Kidney (tissue), 22 donors: ENCODE measurements at places on chromosomes 1 and 21. TPM values are rescaled to one million over a fixed set of nuclear protein-coding genes. Genes with fewer than 3 reads are reported as not detected.

Gene CYP2J2
- 1.0 TPM for total RNA-seq

Gene SERINC2
- 126 TPM for total RNA-seq

Gene LCE1A
- total RNA-seq: not detected

Gene RGS7
- not detected for total RNA-seq

Gene CD1D
- 3.2 TPM for total RNA-seq

Gene PDPN
- 4.6 TPM for total RNA-seq

Gene FCRL2
- total RNA-seq: 2.5 TPM

Gene CBR3
- total RNA-seq: 2.6 TPM

Gene MPL
- 0.25 TPM for total RNA-seq

Gene SPRR2A
- 0.60 TPM for total RNA-seq

Gene OR2M3
- not detected for total RNA-seq

Gene PFDN2
- 46.7 TPM for total RNA-seq

GRCh38 chr21:42542196-42542595 lies 28.5 kb downstream of the SLC37A1 start:
- DNase-seq: no peak

- DNase-seq: no peak
These were observed 34.2 kb upstream of the GNPAT start for GRCh38 chr1:231206856-231207255.

GRCh38 chr1:147246044-147246690 lies 3.7 kb downstream of the CHD1L start:
- no peak for DNase-seq

DNA sequence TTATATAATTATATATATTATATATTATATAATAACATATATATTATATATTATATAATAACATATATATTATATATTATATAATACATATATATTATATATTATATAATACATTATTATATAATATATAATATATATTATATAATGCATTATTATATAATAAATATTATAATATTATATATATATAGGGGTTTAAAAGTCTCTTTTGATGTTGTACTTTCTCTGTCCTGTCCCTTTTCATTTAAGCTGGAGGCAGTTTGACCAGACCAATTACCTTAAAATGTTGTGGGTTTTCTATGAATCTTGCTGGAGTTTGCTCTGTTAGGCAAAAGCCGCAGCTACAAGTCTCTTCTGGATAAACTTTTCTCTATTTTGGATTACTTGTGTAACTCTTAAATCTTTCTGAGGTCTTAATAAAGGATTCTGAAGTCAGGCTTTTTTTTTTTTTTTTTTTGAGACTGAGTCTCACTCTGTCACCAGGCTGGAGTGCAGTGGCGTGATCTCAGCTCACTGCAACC lies 22.2 kb upstream of the KIF1B start:
- no peak for DNase-seq

DNA sequence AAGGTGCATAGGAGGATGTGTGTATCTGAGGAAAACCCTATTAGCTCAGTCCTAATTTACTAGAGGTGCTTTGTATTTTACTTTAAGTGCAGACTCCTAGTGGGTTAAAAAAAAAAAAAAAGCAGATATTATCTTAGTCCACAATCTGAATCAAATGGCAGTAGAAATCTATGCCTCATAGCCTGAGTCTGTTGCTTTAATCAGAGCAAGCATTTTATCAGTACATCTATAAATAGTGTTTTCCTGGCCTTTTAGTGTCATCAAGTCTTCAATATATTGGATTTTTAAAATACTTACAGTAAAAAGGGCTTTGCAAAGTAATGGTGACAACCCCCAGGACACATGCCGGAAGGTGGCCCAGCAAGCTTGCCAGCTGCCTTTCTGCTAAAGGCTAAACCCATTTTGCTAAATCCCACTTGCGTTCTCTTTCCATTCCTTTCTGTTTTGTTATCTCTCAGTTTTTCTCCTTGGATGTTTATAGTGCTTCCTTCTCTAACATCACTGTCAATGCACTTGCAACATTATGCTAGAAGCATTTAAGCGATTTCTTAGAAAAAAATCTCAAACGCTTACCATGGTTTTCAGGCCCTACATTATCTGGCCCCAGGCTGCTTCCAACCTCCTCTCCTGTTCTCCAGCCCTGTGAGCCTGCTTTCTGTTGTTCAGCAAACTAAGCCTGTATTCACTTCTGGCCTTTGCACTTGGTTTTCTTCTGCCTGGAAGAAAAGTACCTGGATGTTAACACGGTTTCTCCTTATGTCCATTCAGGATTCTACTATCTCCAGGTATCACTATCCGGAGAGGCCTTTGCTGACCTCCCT lies 206.3 kb downstream of the PDE4B start:
- DNase-seq: no peak

GRCh38 chr1:36729289-36729688 lies 246.6 kb upstream of the CSF3R start:
- DNase-seq: no peak

- no peak for DNase-seq
These were observed 49.5 kb downstream of the ATP5PO start for GRCh38 chr21:33865996-33866575.

GRCh38 chr1:197101978-197102377 lies 34.9 kb upstream of the F13B start:
- no peak for DNase-seq

- DNase-seq: peak; percentile 88
These were observed 275.9 kb upstream of the C1orf105 start for GRCh38 chr1:172144445-172145061.

DNA sequence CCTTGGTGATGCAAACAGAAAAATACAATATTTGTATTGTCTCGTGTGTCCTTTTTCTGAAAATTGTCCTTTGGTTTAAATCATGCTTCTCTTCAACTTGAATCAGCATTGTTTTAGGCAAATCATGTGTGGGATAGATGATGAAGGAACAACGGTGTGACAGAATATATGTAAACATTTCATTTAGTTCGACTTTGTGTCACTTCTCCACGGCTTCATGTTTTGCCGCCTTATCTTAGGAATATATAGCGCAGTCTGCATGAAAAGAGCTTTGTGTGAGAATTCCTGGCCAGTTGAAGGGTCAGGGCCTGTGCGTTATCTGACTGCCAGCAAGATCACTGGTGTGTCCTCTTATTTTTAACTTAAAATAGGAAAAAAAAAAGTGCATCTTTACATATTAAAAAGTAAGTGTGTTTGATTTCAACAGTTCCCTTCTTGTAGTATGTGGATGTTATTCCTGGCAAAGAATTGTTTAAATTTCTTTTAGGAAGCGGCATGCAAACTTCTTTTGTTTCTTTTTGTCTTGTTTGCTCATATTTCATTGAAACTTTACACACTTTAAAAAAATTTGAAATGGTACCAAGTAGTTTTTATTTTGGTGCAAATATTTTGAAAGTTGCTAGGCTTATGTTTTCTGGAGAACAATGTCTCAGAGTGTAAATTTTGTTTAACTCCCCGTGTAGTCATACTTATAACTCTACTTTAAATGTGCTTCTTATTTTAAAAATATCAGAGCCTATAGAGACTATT lies 465.2 kb downstream of the USP25 start:
- peak; percentile 50 for DNase-seq

GRCh38 chr21:26138615-26139257 lies 31.8 kb downstream of the APP start:
- DNase-seq: no peak

DNA sequence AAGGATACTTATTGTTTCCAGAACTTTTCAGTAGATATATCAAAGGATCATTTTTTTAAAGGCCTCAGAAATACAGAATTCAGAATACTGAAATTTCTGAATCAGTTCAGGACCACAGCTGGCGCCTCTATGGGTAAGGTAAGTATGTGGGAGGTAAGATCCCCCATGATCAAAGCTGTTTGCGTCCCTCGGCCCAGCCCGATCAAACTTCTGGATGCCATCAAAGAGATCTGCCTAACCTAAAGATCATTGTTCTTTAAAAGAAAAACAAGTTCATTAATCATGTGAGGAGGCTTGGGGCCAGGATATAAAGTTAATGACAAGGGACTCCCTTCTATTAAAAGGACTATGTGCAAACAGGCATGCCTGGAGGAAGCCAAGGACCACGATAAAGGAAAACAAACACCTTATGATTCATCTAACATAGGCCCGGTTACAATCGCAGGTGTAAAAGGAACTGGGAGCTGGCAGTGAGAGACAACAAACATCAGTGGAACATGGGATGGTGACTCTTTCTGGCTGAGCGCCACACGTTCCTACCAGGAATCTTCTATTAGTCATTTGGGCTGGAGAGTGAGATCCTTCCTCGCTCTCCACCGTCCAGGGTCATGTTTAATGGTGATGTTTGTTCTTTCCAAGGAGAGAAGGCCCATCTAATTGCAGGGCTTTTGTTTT lies 2.8 kb upstream of the BACE2 start:
- peak; percentile 31 for DNase-seq

- DNase-seq: no peak
These were observed 1.2 kb upstream of the TMPRSS3 start for GRCh38 chr21:42396799-42397745.

- no peak for DNase-seq
These were observed 19.9 kb downstream of the RNF223 start for GRCh38 chr1:1054099-1054700.

DNA sequence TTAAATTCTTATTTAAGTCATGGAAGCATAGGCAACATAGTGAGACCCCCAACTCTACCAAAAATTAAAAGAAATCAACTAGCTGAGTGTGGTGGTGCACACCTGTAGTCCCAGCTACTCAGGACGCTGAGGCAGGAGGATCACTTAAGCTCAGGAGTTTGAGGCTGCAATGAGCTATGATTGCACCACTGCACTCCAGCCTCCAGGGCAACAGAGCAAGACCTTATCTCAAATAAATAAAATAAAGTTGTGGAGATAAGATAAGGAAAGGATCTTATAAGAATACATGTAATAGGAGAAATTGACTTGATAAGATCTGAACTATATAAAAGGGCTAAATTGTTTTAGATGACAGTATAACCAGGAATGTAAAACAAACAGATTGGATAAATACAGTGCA lies 2.3 kb upstream of the BATF3 start:
- no peak for DNase-seq

GRCh38 chr1:29283804-29284195 lies 47.5 kb downstream of the PTPRU start:
- no peak for DNase-seq

- DNase-seq: no peak
These were observed 1.7 kb upstream of the EPS15 start for GRCh38 chr1:51520700-51521248.

DNA sequence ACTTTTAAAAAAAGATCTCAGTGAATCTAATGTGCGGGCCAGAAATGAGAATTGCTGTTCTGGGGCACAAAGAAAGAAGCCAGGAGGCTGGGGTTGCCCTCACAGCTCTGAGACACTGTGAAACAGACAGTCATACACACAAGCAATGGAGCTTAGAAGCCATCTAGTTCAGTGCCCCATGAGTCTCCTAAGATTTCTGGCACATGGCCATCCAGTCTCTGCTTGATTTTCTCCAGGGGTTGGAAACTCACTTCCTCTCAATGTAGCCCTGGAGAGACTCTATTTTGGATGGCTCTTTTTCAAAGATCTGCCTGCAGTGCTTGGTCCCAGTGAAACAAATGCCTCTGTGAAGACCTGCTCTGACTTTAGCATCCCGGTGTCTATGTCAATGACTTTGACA lies 38.6 kb downstream of the KCNN3 start:
- DNase-seq: no peak

GRCh38 chr1:197285526-197286205 lies 17.6 kb downstream of the CRB1 start:
- no peak for DNase-seq

DNA sequence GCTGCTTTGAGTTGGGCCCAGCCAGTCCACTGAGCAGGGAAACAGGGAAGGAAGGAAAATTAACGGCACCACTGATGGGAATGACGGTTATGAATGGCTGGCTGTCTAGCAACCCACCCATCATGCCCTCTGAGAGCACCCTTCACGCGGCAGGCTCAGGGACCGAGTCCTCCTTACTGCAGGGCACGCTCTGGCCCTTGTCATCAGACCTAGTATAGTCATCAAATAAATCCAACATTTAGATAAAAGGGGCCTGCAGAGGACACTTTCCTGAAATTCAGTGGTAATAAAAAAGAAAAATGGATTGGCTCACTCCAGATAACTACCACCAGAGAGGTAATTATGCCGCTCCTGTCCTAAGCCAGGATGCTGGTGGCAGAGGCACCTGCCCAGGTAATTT lies 509.4 kb downstream of the MATN1 start:
- no peak for DNase-seq

DNA sequence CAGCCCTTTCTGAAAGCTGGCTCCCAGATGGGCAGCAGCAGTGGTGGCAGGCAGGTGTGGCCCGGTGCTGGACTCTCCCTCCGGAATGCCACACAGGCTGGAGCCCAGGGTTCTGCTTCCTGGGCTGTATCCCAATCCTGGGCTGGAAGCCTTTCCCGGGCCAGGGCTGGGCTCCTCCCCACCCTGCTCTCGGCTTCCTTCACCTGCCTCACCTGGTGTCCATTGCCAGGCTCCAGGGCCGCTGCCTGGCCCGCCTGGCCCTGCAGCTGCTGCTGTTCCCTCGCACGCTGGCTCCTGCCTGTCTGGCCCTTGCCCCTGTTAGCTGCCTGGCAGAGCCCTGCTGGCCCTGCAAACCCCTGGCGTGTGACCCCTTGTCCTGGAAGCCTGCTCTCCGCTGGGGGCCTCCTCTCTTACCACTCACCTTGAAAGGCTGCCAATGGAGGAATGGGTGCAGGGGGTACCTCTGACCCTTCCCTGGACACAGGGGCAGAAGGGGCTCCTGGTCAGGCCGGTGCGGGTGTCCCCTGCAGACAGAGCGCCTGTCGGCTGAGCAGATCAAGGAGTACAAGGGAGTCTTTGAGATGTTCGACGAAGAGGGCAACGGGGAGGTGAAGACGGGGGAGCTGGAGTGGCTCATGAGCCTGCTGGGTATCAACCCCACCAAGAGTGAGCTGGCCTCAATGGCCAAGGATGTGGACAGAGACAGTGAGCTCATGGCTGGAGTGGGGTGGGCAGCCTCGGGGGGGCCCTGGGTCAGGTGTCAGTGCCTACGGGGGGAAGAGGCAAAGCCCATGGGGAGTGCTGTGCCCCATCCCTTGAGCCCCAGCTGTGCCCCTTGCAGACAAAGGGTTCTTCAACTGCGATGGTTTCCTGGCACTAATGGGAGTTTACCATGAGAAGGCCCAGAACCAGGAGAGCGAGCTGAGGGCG lies 1.1 kb downstream of the CALML6 start:
- DNase-seq: no peak

GRCh38 chr1:46423574-46424240 lies 29.6 kb downstream of the FAAH start:
- DNase-seq: no peak

DNA sequence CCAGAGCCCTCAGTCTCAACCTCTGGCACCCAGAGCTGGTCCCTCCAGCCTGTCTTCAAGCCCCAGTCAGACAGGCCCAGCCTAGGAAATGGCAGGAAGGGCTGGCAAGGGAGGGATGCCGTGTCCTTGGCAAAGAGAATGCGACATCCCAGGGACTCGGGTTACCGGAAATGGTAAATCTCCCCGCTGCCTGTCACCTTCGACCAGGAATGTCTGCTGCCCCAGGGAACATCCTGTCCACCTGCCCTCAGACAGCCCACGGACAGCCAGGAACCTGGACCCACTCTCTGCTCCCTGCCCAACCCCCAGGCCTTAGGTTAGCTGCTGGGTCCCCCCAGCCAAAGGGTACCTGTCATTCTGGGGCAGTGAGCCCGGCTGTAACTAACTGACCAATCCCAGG lies 23.9 kb downstream of the HSPG2 start:
- DNase-seq: peak; percentile 63
